ENCODE measurements at places on chromosomes 5 and 9.

DNA sequence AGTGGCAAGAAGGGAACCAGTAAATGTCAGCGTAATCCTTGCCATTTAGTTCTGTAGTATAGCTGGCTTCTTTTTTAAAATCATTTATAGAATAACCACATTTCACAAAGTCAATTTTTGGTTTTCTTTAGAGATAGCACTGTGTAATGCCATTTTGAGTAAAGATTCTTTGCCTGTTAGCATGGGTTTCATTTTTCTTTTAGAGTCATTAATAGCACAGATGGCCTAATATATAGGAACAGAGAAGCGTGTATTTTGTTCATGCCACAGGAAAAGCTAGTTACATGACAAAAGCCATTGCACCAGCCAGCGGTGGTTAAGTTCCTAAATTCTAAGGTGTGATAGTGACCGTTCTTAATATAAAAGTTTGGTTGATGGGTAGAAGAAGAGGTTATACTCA is 1363.9 kb downstream of the MAT2B start:
- no peak for ATAC-seq

DNA sequence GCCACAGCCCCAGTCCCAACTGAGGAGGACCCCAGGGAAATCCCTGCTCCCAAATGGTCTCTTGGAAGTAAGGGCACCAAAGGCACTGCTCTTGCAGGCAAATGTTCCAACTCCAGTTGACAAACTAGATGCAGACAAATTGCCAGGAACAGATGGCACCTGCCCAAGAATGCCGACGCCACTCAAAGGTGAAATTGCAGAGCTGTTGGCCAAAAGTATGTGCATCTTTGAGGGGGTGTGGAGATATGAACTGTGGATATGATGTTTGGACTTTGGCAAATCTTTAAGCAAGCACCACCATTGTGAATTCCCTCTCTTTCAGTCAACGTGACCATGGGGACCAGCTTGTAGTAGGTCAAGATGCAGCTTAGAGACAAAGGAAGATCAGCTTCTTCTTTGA is 12.0 kb upstream of the CPLX2 start:
- no peak for ATAC-seq

GRCh38 chr5:31449174-31449573 is 82.7 kb downstream of the DROSHA start:
- ATAC-seq = no peak

DNA sequence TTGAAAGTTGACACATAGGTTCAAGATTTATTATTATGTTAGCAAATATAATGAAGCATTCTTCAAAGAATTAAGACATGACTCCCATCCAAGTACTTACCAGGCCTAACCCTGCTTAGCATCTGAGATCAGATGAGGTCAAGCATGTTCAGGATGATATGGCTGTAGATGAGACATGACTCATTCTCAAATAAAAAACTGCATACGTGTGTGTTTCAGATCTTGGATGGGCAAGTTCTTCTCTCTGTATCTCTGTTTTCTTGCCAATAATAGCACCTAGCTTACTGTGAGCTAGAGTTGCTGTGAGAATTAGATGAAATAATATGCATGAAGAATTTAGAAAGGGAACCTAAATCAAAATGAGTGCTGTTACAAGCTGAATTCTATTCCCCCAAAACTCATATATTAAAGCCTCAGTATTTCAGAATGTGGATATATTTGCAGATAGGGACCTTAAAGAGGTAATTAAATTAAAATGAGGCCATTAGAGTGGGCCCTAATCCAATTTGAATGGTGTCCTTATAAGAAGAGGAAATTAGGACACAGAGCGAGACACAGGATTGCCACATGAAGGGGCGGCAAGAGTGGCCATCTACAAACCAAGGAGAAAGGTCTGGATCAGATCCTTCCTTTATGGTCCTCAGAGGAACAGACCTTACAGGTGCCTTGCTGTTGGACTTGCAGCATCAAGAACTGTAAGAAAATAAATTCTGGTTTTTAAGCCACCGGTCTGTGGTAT is 146.2 kb downstream of the MARCHF11 start:
- ATAC-seq = peak; percentile 77

GRCh38 chr5:1934056-1934394 is 51.3 kb upstream of the IRX4 start:
- no peak for ATAC-seq

DNA sequence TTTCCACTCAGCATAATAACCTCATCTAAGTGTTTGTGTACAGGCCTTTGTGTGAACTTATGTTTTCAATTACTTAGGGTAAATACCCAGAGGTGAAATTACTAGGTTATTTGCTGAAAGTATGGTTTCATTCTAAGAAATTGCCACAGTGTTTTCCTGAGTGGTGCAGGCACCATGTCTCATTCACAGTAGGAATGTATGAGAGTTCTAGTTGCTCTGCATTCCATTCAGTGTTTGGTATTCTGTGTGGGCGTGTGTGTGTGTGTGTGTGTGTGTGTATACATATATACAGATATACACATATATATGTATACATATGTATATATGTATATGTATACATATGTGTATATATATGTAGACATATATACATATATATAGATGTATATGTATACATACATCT is 8.8 kb upstream of the SVEP1 start:
- no peak for ATAC-seq

DNA sequence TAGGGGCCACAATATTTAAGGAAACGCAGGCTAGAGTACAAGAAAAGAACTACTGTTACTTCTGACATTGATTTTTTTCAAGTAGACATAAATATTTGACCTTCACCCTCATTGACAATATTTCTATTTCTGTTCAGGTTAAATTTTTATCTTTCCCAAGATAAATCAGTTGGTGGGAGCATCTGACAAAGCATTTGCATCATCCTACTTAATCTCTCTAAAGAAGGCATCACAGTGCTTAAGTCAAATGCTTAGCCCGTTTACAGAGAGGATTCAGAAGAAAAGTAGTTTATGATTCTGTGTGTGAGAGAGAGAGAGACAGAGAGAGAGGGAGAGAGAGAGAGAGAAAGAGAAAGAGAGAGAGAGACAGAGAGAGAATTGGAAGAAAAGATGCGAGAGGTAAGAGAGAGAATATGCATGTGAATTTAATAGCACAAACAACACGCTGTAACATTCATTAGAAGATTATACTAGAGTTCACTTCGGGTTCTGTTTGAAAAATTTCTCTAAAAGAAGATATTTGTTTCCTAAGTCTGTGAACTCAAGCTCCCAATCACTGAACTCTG is 1093.3 kb upstream of the CDH6 start:
- no peak for ATAC-seq

DNA sequence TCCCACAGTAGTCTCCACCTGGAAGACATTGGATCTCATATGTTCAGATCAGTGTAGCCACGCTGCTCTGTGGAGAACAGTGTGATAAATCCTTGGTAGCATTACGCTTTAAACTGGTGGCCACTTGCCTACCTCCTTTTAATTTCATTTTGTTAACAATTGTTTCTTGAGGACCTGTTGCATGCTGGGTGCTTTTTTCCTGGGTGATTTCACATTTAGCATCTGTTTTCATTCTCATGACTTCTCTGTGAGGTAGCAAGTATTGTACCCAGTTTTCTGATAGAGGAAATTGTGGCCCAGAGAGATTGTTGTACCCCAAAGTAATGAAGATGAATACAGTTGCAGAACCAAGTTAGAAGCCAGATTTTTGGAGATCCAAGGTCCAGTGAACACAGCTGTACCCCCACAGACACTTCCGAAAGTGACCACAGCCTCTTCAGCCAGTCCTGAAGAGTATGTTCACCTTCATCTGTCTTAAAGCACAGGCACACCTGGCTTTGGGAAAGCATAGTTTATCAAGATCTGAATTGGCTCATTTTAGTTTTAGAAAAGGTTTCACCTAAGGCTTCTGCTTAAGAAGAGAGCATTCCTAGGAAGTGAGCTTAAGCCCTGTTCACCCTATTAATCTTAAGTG is 75.2 kb downstream of the F2RL2 start:
- no peak for ATAC-seq

- no peak for ATAC-seq
These were observed 206.5 kb downstream of the AUH start for GRCh38 chr9:91155181-91155580.

DNA sequence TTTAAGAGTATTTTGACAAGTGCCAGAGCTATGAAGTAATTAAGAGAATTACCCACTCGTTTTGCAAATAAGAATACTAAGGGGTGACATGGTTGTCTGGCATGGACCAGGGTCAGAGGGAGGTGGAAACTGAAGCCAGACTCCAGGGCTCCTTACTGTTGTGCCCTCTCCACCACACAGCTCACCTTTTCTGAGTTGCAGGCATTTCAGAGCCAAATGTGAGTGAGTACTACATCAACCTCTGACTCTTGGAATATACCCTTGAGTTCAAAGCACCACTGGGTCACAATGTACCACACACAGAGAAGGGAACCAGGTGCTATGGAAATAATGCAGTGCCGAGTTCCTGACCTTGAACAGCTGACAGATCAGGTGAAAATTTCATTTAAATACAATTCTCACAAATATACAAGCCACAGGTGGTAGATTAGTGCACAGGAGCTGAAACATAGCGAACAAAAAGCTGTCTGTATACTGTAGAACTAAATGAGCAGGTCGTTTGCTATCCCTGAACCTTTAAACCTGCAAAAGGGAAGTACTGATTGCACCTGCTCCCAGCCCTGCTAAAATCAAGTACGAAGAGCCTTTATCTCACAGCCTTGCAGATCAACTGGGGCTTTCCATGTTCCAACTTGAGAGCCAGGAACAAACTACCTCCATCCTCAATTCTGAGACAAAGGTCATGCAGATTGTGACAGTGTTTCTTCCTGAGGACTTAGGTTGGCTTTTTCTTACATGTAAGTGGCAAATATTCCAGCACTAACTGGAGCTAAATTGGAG is 57.0 kb downstream of the GOLM1 start:
- no peak for ATAC-seq

DNA sequence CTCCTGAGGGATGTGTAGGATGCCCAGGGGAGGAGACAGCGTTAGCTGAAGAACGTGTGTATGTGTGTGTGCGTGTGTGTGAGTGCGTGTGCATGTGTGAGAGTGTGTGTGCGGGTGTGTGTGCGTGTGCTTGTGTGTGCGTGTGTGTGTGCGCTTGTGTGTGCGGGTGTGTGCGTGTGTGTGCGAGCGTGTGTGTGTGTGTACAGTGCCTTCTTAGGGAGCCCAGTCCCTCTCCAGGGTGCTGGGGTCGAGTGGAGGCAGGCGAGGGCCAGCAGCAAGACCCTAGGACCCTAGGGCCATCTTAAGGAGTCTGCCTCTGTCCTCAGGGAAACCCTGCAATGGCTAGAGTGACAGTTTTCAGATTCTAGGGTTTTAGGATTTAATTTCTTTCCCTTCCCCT is 26.0 kb upstream of the STXBP1 start:
- peak; percentile 50 for ATAC-seq

- ATAC-seq = no peak
These were observed 49.2 kb upstream of the FBXL17 start for GRCh38 chr5:108430931-108431608.

DNA sequence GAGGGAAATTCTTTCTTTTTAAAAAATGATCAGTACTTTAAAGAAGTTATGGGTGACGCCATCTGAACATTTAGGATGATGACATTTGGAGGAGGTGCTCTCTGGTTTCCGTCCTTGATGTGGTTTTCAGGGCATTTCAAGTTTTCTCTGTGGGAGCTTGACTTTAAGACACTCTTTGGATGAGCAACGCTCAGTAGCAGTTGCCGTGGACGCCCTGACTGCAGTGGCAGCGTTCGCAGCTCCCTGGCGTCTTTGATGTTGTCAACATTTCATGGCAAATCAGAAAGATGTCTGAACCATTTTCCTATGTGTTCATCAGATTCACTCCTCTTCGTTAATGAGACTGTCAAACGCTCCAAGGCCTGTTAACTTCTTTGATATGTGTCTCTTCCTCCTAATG is 86.1 kb downstream of the ZNF354C start:
- ATAC-seq = no peak

- ATAC-seq = no peak
These were observed 54.1 kb downstream of the FER start for GRCh38 chr5:108801776-108802175.

- ATAC-seq = no peak
These were observed 561 bp downstream of the SEC61B start for GRCh38 chr9:99222416-99223270.

DNA sequence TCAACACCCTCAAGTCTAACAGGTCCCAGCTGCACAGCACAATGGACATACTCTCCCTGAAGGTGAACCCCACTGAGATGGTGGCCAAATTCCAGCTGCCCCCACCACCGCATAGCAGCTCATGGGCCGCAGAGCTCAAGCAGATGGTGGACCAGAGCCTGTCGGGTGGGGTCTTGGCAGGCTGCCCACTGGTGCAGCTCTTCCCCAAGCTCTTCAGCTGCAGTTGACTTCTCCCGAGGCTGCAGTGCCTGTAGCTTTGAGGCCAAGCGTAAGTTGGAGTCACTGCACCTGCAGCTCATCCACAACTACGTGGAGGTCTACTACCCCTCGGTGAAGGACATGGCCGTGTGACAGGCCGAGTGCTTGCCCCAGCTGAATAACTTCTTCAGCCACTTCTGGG is 56.6 kb upstream of the SPTLC1 start:
- no peak for ATAC-seq

DNA sequence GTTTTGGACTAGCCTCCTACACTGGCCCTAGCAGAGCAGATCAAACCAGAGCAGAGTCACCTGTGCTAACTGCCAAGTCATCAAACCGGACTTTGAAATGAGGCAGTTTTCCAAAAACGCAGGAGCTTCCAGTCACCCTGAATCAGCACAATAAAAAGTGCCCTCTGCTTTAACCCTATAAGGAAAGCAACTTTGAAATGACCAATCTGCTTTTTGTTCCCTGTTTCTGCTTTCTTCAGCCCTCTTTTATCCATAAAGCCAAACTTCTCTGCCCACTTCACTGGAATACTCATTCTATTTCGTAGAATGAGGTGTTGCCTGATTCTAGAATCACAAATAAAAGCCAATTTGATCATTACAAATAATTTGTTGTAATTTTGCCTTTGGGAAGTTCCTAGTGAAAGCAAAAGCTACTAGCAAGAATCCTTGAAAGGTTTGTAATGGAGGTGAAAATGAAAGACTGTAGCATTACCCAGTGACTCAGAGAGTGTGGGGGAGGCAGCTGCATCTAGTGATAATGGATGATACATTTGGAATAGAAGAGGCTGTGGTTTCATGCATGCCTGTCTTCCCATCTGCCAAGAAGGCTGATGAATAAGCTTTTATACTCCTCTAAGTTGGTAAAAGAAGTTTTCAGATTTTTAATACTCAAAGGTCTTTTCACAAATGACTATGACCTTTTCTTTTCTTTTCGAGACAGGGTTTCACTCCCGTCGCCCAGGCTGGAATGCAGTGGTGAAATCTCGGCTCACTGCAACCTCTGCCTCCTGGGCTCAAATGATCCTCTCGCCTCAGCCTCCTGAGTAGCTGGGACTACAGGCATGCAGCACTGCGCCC is 14.9 kb downstream of the SPAAR start:
- ATAC-seq = peak; percentile 81

DNA sequence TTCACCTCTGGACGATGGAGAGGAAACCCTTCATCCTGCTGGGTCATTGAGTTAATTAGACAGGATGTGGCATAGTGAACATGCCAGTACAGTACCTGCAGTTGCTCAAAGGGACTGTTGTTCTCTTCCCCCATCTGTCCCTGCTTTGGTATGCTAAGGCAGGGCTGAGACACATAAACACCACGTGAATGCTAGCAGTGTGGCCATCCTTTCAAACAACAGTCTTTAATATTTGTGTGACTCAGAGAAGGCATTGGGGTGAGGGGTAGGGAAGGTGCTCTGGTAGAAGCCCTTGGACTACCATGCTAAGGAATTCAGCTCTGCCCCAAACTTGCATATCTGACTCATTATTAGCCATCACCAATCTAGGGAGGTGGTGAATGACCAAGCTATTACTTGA is 180.2 kb upstream of the ZNF618 start:
- ATAC-seq = peak; percentile 73

GRCh38 chr5:67934976-67935375 is 280.6 kb upstream of the PIK3R1 start:
- ATAC-seq = no peak
